ENCODE measurements at places on chromosomes 5 and 9.

DNA sequence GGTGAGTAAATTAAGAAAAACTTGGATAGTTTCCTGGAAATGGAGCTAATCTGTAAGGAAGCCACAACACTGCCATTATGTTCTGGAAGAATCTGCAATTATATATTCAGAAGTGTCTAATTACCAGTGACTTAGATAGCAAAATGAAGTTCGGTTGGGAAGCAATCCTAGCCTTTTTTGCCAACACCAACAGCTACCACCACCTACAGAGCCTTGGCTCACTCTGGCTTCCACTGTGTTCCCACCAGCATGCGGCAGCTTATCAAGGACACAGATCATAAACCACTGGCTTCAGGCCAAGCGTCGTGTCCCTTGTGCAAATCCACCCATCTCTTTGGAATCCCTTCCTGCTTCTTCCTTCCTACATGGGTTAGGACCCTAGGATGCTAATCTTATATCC is 118.0 kb upstream of the PCA3 start:
- DNase-seq = no peak

- no peak for DNase-seq
Observed at GRCh38 chr5:33530183-33531036, 89.6 kb downstream of the TARS1 start.

DNA sequence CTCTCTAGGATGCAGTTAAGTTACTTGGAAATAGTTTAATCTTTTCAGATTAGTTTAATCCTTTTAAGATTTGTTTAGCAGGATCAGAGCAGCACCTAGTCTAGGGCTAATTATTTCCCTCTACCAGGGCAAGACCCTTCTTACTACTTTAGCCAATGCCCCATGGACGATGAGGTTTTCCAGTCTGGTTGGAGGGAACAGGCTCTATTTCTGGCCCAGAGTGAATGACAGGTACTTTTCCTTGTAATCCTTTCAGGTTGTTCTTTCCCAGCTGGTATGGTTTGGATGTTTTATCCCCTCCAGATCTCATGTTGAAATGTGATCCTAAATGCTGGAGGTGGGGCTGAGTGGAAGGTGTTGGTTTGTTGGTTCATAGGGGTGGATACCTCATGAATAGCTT is 27.2 kb downstream of the PTTG1 start:
- DNase-seq = no peak

- no peak for DNase-seq
Observed at GRCh38 chr5:71829206-71829605, 110.1 kb downstream of the CARTPT start.

DNA sequence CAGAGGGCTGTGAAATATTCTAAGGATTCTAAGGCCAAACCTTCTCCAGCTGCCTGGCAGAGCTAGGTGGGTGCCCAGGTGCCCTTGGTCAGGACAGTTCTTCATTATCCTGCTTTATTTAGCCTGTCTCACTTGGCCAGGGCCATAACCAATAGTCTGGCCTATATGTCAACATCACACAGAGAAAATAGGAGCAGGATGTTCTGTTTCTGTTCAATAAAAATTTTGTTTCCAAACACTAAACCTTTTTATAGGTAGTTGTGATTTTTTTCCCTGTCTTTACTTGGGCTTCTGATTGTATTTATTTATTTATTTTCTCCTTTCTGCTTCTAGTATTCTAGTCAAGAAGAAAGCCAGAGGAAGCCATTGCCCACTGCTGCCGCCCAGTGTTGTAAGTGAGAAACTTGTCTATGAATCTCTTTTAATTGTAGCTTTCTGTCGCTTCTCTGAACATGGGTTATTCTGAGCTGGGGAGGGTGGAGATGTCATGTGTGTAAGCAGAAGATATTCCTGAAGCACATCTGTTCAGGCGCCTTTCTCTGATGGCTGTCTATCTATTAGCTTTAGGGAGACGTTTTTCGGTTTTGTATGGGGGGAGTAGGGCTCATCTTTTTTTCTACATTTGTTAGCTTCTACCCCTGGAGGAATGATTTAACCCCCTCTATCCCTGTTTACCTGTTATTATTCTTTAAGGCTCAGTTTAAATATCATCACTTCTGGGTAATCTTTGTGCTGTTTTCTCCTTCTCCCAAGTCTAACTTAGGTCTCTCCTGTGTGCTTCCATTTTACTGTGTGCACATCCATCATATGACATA is 97.1 kb downstream of the UNC13B start:
- DNase-seq = no peak

- DNase-seq = no peak
Observed at GRCh38 chr5:133992429-133993155, 12.2 kb downstream of the VDAC1 start.

DNA sequence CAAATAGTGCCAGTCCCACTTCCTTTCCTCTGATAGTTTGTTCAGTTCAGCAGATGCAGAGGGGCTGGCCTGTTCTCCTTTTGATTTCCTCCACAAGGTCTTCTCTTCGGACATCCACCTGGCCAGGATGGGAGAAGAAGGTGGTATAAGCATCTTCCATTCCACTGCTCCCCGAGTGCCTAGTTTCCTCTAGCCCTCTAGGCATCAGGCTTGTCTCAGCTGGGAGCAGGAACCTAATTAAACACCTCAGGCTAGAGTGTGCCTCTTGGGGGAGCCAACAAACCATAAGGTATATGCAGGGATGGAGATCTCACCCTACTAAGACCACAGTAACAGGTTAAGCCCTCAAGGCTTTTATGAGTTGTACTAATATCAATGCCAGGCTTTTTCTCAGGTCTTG is 835 bp upstream of the DND1 start:
- DNase-seq = no peak

GRCh38 chr9:138115506-138115905 is 237.9 kb downstream of the CACNA1B start:
- DNase-seq = no peak

- peak; percentile 93 for DNase-seq
Observed at GRCh38 chr9:124040935-124041816, 29.6 kb downstream of the LHX2 start.

GRCh38 chr5:53568871-53569270 is 8.4 kb downstream of the NDUFS4 start:
- DNase-seq = no peak

DNA sequence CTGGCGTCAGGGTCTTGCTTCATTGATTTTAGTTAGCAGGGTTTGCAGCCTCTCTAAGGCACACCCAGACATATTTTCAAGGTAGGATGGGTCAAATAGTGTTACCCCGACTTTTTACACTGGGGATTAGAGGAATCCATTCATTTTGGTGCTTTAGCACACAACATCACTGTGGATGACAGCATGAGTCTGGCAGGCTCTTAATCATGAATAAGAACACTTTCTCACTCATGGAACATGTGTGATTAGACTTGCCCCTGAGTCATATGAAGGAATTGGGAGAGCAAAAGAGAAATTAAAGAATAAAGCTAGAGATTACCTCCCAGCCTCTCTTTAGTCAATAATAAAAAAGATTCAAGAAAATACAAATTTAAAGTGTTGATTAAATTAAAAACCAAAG is 175.6 kb downstream of the SEMA5A start:
- DNase-seq = no peak

DNA sequence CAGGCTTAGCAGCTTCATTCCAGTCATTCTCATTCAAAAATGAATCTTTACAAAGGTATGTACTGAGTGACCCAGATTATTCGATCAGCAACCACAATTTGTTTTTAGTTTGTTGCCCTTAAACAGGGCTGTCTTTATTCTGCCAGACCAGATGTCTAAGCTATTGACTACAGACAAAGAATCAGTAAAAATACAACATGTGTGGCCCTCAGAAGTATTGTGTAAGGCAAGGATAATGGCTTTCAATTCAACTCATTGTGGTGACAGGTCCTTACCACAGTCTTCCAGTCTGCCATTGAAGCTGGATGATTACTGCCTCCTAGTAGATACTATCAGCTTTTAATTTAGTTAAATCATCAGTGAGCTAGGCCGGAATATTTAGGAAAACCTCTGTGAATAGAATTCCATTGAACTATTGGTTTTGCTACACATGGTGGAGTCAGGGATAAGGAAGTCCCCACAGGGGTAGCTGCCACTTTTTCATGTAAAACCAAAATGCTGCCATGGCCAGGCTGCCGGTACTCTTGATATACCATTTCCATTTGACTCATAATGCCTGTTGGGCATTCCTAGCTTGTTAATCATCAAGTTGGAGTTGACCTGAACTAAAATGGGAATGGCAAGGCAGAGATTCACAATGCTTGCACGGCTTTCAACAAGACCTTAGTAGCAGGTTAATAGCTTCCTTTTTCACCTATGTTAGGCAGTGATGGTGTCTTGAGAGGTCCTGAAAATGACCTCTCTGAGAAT is 175.6 kb downstream of the MEF2C start:
- DNase-seq = no peak

GRCh38 chr5:39520232-39520572 is 95.4 kb upstream of the DAB2 start:
- DNase-seq = no peak

- DNase-seq = no peak
Observed at GRCh38 chr5:88116396-88116795, 152.2 kb downstream of the TMEM161B start.

- peak; percentile 7 for DNase-seq
Observed at GRCh38 chr9:100322954-100323536, 29.7 kb downstream of the TEX10 start.

GRCh38 chr5:53418826-53419658 is 61.4 kb upstream of the FST start:
- no peak for DNase-seq

DNA sequence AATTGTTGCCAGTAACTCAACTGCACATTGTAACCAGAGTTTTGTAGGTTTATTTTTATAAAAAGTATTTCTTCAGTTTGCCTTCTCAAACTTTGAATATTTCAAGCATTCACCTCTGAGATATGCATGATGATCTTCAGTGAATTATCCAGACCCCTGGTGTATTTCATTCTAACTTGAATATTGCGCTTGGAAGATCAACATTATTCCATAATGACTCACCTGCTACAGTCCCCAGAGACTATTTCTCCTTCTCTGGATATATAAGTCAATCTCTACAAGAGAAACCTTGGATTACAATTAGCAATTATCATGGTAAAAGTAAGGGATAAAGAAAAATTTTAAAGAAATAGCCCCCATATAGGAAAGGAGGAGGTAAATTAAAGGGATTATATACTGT is 1041.0 kb downstream of the TLE1 start:
- no peak for DNase-seq

DNA sequence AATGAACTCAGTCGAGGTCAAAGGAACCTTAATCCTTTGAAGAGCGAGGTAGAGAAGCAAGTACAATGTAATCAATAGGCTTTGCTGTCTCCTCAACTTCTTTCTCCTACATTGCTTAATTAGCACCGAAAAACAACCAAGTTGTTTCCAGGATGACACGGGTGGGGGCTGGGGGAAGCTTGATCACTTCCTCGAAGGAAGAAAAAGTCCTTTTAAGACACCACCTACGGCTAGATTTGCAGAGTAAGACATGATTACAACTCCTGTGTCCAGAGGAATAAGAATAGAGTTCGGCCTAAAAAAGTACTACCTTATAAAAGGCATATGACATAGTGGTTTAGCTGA is 811 bp upstream of the ARRDC3 start:
- DNase-seq = no peak

DNA sequence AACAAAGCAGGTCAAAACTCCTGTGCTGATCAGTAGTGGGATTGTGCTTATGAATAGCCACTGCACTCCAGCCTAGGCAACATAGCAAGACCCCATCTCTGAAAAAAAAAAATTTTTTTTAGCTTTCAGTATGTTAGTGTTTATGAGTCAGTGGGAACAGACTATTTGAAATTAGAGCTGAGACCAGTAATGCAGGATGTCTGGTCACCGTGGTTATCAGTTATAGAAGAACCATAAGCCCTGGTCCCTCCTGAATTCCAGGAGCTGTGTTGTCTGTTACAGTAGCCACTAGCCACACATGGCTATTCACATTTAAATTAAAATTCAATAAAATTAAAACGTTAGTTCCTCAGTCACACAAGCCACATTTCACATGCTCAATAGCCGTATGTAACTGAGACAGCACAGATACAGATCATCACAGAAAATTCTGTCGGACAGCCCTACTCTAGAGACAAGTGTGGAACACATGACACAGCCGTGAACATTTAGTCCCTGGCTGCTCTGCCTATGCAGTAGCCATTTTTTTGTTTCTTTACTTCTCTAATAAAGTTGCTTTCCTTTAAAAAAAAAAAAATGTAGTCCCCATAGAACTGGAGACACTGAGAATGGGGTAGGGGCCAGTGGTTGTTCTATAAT is 96.1 kb upstream of the SAP30L start:
- DNase-seq = no peak

DNA sequence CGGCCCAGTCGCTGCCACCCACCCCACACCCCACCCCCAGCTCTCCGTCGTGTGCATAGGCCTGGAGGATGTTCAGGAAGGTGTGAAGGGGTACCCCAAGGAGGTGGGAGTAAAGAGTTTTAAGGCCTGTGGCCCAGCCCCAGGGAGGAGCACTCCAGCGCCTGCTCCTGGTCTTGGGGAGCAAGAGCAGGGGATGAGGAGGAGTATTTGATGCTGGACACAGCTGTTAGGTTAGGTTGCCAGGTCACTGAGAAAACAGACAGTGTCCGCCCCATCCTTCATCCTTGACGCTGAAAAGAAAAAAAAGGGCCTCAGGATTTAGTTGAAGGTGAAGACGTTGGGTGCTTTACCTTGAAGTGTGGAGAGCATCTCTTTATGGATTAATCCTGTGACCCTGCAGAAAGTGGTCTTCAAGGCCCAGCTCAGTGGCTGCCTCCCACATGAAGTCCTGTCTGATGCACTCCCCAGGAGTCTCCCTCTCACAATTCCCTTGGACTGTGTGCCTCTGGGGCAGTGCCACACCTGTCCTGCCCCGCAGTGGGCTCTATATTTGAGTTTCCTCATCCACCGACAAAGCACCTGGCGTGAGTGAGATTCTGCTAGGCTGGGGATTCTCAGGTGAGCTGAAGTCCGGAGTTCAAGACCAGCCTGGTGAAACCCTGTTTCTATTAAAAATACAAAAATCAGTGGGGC is 101.8 kb downstream of the SPRY4 start:
- DNase-seq = no peak

DNA sequence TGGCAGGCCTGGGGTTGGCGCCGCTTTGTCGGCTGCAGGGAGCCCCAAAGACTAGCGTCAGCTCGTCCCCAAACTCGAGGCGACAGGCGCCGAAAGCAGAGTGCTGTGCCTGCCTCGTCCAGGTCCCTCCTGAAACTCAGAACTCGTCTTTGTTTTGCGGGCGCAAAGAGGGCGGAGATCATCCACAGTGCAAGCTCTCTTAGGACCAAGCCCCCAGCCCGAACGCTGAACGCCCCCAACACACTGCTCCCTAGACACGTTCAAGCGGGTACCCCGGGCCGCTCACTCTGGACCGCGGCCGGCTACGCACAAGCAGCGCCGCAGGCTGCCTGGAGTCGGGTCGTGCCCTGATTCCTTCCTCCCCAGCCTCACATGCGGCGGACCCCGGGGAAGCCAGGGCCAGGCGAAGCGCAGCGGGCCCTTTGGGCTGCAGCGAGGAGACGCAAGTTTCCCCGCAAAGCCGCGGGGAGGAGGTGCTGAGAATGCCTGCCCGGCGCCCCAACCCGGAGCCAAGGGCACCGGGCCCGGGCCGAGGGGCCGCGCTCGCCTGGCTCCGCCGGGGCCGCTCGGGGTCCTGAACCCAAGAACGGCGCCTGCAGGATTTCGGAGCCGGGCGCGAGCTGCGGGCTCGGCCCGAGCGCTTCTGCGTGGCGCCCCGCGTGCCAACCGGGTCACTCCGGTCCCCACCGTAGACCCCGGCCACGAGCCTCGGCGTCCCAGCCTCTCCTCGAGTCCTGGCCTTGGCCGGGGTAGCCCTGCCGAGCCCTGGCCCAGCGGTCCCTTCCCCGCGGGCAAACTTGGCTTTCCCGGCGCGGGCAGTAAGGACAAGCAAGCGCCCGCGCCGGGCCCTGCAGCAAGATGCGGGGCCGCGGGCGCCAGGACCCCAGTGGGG is 738 bp downstream of the FSTL4 start:
- DNase-seq = no peak

- DNase-seq = no peak
Observed at GRCh38 chr5:9698841-9699240, 68.7 kb upstream of the TAS2R1 start.

All from HuH-7.5 (cell line).